Suppressor macrophage treated with lipopolysaccharide for 1 hour (primary cell): ENCODE measurements at places on chromosomes 2 and 18.

- DNase-seq = peak; percentile 57
Measured at GRCh38 chr2:127082974-127083373, 24.0 kb downstream of the BIN1 start.

DNA sequence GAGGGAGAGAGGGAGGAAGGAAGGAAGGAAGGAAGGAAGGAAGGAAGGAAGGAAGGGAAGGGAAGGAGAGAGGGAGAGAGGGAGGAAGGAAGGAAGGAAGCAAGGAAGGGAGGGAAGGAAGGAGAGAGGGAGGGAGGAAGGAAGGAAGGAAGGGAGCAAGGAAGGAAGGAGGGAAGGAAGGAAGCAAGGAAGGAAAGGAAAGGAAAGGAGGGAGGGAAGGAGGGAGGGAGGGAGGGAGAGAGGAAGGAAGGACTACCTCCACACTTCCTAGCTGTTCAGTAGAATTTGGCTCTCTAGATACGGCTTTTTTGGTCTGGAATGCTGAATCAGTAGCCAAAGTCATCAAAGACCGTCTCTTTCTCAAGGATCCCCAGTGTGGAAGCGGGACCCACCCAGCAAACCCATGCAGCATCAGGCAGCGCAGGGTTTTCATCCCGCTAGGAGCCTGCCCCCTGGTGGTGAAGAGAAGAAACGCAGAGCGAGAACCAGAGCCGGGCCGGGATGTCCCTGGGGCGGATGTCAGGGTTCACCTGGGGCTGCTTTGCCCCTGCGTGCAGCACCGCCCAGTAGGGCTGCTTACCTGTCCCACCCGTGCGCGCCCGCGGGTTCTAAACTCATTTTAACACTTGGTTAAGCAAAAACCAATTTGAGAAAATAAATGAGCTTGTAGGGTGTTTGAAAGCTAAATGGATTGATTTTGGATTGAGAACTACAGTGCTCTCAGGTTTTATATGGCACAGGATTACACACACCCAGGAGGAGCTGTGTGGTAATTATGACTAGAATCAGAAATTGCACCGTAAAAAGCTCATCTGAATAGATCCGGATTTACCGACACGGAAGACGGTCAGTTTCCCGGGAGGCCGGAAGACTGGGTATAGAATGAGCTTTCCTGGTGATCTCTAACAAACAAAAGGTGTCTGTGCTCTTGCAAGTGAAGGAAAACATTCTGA, 48.1 kb upstream of the ARL4C start:
- peak; percentile 58 for DNase-seq

DNA sequence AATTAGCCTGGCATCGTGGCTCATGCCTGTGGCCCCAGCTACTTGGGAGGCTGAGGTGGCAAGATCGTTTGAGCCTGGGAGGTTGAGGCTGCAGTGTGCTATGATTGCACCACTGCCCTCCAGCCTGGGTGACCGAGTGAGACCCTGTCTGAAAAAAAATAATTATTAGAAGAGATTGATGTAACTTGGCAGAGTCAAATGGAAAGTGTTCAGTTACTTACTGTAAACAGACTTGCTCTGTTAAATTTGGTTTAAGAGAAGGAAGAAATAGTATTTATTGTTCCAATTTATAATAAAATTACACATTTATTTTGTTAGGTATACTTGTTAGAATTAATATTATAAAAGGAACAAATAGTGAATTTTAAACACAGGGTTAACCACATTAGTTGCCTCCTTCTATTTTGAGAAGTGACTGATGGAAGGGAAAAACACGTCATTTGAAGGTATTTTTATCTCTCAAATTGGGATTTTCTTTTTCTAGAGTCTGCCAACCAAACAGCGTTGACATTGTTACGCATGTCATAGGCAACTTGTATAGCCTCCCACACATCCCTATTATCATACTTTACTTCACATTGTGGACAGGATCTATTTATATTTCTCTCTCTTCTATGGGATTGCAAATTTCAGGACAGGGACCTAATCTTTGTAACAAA, 118.8 kb upstream of the B3GNT2 start:
- DNase-seq = peak; percentile 7

DNA sequence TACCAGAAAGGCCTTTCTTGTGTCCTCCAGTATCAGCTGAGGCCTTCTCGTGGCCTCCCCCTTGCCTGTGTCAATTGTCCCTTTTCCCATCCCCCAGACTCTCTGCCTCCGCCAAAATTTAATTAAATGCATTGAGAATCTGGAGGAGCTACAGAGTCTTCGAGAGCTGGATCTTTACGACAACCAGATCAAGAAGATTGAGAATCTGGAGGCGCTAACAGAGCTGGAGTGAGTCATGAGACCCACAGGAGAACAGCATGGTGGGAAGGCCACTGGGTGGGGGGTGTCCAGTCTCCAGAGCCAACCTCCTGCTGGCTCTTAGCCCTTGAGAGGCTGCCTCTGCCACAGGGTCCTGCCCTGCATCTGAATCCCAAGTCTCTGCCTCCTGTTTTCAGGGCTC, 8.8 kb downstream of the PPP1R7 start:
- no peak for DNase-seq
